Left colon (tissue), 2 donors: ENCODE measurements at places on chromosomes 2 and 18.

DNA sequence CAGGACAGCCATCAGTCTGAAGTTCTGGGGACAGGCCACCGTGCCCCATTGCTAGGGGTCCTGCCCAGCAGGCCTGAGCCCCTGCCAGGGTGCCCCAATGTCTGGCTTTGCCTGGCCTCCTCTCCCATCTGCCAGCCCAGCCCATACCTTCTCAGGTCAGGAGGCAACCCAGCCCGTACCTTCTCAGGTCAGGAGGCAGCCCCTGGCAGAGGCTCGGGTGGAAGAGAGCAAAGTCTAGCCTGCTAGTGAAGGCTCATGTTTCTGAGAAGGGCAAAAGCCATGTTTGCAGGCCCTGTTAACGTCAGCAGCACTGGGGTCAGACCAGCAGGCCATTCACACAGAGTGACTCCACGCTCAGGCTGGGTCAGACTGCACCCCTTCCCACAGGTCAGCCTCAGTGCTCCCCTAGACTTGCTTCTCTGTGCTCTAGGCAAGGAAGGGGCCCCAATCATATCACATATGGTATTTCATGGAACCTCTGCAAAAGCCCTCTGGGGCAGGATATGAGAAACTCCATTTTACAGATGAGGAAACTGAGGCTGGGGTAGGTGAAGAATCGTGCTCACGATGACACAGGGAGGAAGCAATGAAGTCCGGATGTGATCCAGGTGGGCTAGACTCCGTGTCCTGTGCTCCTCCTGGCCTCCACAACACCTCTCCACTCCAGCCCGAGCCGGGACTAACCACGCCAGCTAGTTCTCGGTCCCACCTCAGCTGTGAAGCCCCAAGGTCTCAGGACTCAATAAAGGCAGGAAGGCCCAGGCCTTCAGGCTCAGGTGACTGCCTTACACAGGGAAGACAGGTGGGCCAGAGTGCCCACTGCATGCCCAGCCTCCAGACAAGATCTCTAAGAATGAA lies 9.5 kb downstream of the SDC1 start:
- DNase-seq = no peak

- DNase-seq = no peak
Measured at GRCh38 chr2:39731546-39731945, 47.5 kb downstream of the THUMPD2 start.

GRCh38 chr2:46364797-46365457 lies 67.7 kb downstream of the EPAS1 start:
- no peak for DNase-seq

DNA sequence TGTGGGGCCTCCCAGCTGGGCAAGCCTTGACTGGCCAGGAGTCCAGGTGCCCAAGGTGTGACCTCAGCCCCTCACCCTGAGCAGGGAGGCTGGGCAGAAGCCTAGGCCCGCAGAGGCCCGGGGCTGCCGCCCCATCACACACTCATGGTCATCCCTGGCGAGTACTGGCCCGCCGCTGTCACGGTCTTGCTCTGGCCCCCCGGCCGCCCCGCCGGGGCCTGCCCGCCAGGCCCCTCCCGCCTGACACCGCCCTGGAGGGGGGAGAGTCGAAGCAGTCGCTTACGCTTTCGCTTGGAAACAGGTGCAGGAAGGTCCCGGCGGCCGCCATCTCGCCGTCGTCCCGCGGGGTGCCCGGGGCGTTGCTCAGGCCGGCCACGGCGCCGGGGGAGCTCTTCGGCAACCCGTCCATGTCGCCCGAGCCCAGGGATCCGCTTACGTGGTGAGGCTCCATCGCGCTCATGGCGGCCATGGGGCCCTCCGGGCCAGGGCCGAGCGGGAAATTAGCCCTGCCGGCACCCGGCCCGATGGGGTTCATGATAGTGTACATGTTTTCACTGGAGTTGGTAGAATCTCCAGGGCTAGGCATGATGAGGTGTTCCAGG lies 26.6 kb upstream of the ANKRD62 start:
- DNase-seq = no peak

DNA sequence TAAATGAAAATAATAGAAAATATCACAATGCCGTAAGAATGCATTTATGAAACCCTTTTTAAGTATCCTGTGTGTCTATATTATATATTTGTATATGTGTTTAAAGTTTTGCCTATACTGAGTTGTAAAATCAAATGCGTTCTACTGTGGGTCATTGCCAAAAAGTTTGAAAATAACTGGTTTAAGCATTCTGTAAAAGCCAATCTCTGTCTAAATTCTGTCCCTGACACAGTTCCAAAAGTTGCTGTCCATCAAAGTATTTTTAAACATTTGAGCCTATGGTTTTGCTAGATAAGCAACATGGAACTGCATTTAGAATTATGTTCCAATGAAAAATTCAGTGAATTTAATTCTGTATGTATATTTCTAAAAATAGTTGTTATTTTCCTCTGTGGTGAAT lies 1360.4 kb upstream of the CRIM1 start:
- DNase-seq = no peak
